ENCODE measurements at places on chromosomes 6 and 20.

DNA sequence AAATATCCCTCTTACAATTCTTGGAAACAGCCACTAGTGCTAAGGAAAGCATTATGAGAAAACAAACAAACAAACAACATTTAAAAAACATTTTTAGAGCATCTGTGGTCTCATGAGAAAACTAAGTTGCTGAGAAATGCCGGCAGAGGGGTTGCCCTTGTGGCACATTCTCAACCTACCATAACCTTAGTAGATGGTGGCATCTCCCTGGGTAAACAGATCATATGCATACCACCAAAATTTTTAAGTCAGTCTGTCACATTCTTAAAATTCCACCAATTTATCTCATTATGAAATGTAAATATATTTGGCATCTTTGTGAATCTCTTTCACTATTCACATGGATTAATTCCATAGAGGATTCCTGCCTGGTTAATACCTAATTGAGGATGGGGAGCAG lies 575.7 kb upstream of the MARCKS start:
- no peak for DNase-seq

DNA sequence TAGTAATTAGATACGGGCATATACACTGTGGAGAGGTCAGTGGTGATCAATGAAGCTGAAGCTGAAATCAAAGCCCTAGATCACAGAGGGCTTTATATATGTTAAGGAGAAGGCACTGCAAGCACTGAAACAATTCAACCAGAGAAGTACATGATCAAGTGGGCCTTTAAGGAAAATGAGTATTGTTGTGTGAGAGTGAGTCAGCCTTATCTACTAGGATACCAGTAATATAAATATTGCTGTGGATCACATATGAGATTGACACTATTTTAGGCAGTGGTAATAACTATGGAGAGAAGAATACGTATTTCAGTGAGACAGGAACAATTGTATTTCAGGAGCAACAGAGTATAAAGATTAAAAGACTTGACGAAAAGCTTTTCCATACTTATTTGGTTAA lies 1172.2 kb upstream of the GJE1 start:
- no peak for DNase-seq

DNA sequence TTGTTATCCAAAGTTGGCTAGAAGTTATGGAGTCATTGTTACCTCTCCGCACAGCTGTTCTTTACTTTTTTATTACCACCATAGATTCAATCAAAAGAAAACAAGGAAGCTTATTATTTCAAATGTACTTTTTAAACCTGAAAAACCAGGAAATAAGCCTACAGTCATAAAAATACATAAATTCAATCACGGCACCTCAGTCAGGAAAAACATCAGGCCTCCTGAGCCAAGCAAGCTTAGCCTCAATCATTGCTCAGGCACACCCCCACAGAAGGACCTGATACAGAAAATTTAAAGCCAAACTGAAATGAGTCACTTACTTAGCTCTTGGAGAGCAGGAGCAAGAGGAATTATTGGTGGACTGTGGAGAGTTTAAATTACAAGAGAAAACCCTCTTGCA lies 44.3 kb downstream of the MARCKS start:
- DNase-seq = no peak

DNA sequence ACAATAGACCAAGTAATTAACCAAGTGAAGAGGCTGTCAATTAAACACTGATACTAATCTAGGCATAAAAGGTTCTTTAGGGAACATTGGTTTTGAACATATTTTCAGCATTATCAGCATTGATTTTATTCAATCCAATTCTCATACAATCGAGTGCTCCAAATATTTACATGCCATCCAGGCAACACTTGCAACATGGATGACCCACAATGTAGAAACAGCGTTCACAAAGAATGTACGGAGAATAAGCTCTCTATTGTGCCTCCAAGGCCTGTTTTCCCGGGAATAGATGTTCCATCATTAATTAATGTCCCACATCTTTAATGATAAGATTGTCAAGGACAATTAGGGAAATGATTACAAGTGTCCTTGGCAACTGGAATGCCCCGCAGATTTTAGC lies 117.4 kb downstream of the RFX6 start:
- no peak for DNase-seq

DNA sequence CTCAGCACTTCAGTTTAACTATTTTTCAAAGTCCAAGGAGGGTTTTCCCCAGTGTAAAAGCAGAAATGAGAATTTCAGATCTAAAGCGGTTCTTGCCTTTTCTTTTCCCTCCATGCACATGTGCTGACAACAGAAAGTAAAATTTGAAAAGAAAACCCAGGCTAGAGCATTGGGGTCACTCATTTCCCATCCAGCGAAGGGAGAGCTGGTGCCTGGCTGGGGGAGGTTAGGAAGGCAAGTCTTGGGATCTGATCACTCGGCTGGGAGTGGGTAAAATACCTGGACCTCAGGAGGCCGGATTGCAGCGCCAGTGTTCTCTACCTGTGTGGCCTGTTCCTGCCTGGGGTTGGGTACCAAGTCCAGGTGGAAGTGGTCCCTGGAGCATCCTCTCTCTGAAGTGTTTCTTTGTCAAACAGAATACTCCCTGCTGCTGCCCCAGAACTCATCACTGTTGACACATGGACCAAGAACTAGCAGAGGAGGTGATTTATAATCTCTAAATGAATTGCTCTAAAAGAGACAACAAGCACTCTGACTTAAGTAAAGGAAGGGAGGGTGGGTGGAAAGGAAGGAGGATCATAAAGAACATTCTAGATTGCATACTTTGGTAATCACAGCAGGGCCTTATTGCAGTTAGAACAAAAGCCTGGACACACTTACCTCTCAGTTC lies 136.0 kb downstream of the MTHFD1L start:
- no peak for DNase-seq

DNA sequence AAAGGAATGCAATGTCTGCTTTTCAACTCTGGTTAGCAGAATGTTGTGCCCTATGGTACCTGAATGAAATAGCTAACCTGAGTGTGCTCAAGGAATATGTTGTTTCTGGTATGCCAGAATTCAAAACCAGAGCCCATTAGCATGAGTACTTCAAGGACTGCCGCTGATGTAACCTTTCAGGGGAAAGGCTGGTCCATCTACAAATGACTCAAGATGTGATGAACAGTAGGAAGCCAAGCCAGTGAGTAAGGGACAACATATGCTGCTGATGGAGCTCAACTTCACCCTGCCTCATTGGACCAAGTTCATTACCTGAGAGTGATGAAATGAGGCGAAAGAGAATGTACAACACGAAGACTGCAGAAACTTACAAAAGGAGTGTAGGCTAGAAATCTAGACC lies 95.7 kb upstream of the BMP2 start:
- DNase-seq = no peak

DNA sequence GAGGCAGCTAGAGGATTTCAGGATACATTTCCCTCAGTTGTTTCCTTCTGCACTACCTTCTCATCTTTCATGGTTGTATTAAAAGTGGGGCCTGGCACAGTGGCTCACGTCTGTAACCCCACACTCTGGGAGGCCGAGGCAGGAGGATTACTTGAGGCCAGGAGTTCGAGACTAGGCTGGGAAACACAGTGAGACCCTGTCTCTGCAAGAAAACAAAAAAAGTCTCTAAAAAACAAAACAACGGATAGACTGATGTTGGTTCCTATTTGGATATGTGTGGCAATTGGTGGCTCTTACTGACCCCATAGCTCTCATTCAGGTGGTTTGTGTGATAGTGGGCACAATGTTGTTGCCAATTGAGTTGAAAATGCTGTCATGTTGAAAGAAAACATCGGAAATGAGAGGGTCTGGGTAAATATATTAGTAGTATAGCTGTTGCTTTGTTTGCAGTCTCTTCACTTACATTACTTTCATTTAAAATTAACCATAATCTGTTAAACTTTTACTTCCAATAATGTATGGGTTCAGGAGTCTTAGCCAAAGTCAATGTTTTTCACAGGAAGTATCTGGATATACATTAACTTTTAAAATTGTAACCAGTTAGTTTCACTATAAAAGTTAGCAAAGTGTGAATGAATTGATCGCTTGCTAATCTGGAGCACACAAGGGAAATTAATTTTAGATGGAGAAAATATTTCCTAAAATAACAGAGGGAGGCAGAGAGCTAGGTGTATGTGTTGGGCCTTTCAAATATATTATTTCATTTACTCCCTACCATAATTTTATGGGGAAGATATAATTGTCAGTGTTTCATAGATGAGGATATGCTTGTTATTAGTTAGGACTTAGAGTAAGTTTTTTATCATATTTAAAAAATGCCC lies 31.1 kb downstream of the UTRN start:
- no peak for DNase-seq

GRCh38 chr6:83849127-83849526 lies 4.0 kb upstream of the RIPPLY2 start:
- DNase-seq = no peak

DNA sequence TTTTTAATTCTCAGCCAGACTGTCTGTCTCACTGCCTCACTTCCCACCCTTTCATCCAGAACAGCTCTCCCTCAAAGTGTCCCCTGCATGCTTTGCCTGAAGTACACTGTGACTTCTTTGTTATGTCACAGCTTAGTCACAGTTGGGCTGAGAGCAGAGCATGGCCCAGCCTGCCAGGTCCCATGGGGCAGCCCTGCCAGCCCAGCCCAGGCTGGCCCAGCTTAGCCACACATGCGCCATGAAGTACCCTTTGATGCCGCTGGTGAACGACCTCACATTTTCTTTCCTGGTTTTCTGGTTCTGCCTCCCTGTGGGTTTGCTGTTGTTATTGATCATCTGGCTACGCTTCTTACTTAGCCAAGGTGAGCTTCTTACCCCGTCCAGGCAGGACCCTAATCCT lies at the start of gene ADIG:
TSS of gene ADIG (plus strand) at position 185 of the 400 bp plus-strand sequence. CDS start at position 239, 54 bp downstream.
- DNase-seq = no peak

DNA sequence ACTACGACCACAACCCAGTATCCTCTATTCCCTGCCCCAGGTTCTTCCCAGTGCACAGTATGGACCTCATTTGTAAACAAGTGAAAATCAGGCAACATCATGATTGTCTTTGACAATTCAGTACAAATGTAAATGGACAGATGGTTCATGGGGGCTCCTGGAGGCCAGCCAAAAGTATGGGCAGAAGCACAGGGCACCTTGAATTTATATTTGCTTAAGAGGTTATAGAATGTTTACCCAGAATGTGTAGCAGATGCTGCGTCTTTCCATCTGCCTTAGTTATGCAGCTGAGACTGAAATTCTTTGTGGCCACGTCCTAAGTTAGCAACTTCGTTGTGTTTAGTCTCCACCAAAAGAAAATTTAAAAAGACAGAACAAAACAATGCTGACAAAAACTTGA lies 559.6 kb upstream of the NRSN1 start:
- no peak for DNase-seq

DNA sequence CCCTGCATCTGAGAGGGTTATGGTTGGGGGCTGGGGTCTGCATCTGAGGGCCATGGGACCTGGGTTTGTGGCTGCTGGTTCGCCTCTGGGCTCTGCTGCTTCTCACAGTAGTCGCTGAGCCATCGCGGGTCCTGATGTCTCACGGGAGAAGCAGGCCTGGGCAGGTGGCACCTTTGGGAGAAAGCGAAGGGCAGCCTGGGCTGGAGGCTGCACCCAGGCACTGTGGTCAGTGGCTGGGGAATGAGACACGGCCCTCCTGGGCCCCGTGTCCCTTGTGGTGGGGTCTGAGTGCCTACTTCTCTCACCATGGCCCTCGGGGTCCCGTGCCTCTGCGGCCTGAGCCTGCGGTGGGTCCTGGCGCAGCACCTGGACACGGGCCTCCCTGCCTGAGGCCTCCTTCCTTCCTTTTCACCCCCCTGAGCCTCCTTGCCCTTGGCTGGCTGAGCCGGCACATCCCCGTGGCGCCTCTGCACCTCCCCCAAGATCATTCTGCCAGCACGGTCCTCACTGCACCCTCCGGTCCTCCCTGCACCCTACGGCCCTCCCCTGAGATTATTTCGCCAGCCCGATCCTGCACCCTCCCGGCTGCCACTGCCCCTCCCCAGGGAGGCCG lies 206.0 kb downstream of the ERMARD start:
- no peak for DNase-seq

- DNase-seq = no peak
Observed at GRCh38 chr6:6920987-6921313, 186.8 kb upstream of the RREB1 start.

DNA sequence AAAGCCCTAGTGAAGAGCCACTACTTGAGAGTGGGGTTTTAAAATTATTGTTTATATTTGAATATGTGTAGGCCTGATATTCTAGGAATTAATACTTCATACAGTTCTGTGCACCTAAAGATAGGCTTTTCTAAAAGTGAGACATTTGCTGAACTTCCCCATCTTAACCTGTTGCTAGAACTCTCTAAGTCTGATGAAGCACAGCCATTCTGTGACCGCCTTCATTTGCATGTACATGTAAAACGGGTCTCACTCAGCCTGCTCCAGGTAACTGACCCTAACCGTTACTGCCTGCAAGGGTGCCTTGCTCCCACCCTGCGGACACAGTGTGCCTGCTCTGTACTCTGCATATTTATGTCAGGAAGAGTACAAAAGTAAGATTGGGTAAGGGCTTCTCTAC lies 44.3 kb upstream of the IRF4 start:
- no peak for DNase-seq

- DNase-seq = no peak
Observed at GRCh38 chr6:158760618-158761250, 58.4 kb downstream of the EZR start.

GRCh38 chr6:62090442-62091229 lies 195.4 kb downstream of the KHDRBS2 start:
- no peak for DNase-seq

- DNase-seq = no peak
Observed at GRCh38 chr6:41726876-41727275, 8.5 kb downstream of the TFEB start.

- no peak for DNase-seq
Observed at GRCh38 chr6:81988871-81989270, 236.4 kb upstream of the TENT5A start.
